ENCODE measurements at places on chromosomes 1 and 21. TPM values are rescaled to one million over a fixed set of nuclear protein-coding genes. Genes with fewer than 3 reads are reported as not detected.

PROK1 gene
- total RNA-seq, result not detected

CFHR4 gene
- total RNA-seq, result not detected

TAS1R3 gene
- total RNA-seq, result 0.14 TPM

DNA sequence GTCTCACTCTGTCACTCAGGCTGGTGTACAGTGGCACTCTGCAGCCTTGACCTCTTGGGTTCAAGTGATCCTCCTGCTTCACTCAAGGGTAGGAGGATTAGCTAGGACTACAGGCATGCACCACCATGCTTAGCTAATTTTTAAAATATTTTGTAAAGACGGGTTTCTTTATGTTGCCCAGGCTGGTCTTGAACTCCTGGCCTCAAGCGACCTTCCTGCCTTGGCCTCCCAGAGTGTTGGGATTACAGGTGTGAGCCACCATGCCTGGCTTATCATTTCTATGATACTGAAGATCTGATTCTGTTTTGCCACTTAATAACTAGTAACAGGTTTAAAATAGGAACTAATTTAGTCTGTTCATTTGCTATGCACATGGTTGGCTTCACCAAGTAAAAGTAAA, 33.6 kb downstream of the GNAI3 start:
- H3K27me3 ChIP-seq, result no peaks in the 10 kb centered on the region
- no peak overlapping the region for H3K4me3 ChIP-seq
- peaks cover 4% of the 10 kb centered on the region for H3K4me1 ChIP-seq
- no peak overlapping the region for H3K27ac ChIP-seq
- peaks cover 17% of the 10 kb centered on the region for H3K36me3 ChIP-seq

- no peak for DNase-seq
- no peak overlapping the region for H3K27ac ChIP-seq
- H3K4me1 ChIP-seq, result no peaks in the 10 kb centered on the region
Measured at GRCh38 chr21:45041351-45041805, 33.0 kb upstream of the ADARB1 start.

DNA sequence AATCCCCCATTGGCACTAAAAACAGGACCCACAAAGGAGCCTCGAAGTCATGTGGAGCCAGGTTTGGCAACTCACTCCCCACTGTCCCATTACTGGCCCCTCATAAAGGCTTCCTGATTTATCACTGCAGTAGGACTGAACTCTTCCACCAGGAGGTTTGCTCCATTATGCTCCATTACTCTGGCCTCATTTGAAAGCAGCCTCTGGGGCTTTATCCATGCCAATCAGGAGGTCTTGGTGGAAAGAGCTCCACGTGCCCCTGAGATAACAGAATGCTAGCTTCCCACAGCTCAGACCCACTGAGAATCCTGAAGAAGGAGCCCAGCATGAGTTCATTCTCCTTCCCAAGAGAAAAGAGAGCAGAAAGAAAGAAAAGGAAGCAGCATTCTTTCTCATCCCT, 76.4 kb downstream of the HIVEP3 start:
- no peak overlapping the region for H3K4me3 ChIP-seq
- H3K27me3 ChIP-seq, result no peaks in the 10 kb centered on the region
- H3K36me3 ChIP-seq, result no peaks in the 10 kb centered on the region
- peaks cover 33% of the 10 kb centered on the region for H3K4me1 ChIP-seq

- H3K27ac ChIP-seq, result no peak overlapping the region
- H3K27me3 ChIP-seq, result no peaks in the 10 kb centered on the region
- no peaks in the 10 kb centered on the region for H3K4me1 ChIP-seq
- H3K36me3 ChIP-seq, result no peaks in the 10 kb centered on the region
- DNase-seq, result no peak
Measured at GRCh38 chr21:16708101-16708835, 804.6 kb upstream of the CXADR start.

GRCh38 chr1:39722495-39722894, 16.2 kb upstream of the PPIE start:
- H3K4me3 ChIP-seq, result no peak overlapping the region
- DNase-seq, result no peak
- H3K36me3 ChIP-seq, result no peaks in the 10 kb centered on the region
- H3K27ac ChIP-seq, result no peak overlapping the region
- H3K4me1 ChIP-seq, result peaks cover 4% of the 10 kb centered on the region
- peaks cover 31% of the 10 kb centered on the region for H3K27me3 ChIP-seq

DNA sequence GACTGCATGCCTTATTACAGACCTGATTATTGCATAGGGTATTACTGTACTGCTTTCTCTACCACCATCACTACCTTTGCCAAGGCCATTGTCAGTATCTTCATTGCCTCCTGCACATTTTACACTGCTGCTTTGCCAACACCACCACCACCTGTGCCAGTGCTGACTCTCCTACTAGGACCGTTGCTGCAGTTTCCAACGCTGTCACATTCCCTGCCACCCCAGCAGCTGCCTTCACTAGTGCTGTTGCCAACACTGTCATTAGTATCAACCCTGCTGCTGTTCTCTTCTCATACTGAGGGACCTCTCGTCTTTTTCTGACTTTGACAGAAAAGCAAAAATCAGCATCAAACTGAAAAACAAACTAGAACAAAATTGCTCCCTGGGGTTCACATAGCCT, 394.9 kb upstream of the B3GALT2 start:
- no peak for DNase-seq
- H3K27ac ChIP-seq, result no peak overlapping the region
- H3K36me3 ChIP-seq, result no peaks in the 10 kb centered on the region
- no peak overlapping the region for H3K4me3 ChIP-seq
- no peaks in the 10 kb centered on the region for H3K27me3 ChIP-seq

DNA sequence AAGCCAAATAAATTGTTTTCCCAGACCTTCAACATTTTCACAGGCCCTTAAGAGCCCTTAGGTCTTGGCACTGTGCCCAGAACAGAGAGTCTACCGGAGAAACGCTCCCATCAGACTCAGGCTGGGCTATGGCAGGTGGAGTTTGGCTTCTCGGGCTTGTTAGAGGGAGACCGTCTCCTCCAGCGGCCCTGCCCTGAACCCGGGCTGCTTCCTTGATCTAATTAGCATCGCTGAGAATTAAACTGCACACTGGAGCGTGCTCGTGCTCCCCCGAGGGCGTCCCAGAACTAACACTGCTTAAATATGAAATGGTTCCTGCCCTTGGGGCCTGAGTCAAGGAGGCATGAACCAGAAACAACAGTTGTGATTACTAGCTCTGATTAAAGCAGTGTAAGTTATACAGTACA, 634.4 kb downstream of the MATN1 start:
- no peaks in the 10 kb centered on the region for H3K36me3 ChIP-seq
- H3K4me3 ChIP-seq, result no peak overlapping the region
- H3K4me1 ChIP-seq, result no peaks in the 10 kb centered on the region
- peaks cover 34% of the 10 kb centered on the region for H3K27me3 ChIP-seq
- no peak overlapping the region for H3K27ac ChIP-seq

- no peak for DNase-seq
- no peaks in the 10 kb centered on the region for H3K27me3 ChIP-seq
- no peak overlapping the region for H3K4me3 ChIP-seq
- no peaks in the 10 kb centered on the region for H3K36me3 ChIP-seq
- H3K27ac ChIP-seq, result no peak overlapping the region
- H3K4me1 ChIP-seq, result peaks cover 5% of the 10 kb centered on the region
Measured at GRCh38 chr1:27505420-27505680, 15.4 kb upstream of the WASF2 start.

DNA sequence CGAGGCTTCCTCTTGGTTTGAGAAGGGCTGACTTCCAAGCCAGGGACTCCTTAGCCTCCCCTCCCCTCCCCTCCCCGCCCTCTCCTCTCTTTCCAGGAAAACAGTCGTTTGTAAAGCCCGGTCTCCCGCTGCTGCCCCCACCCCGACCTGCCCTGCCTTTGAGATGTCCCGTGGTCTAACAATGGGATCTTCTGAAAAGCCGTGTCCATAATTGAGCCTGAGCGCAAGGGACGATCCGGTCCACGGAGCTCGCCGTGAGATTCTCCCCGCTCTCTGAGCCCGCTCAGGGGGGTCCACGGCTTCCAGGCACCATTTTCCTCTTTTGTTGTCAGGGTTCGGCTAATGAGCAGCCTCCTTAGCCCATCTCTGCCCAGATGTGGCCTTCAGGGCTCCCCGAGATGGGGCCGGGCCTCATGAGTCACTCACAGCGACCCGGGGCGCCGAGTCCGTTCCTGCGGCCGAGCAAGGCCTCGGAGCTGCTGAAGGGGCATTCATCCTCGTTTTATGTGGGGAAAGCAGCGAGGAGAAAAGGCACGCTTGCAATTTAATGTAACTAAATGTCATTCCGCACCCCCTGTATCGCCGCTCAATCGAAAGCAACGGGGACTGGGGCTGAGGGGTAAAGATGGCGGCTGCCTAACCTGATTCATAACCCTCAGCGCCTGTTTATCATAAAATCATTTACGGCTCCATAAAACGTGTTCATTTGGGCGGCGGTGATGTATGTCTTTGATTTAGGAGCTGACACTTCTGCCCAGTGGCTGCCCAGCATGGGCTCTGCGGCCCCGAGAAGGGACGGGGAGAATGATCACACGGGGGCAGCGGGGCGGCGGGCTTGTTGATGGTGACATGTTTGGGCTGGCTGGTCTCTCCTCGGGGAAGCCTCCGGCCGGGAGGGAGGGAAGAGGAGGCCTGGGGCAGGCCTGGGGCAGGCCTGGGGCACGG, 232.6 kb upstream of the C1orf174 start:
- H3K4me1 ChIP-seq, result no peaks in the 10 kb centered on the region
- H3K27ac ChIP-seq, result no peak overlapping the region
- peaks cover 4% of the 10 kb centered on the region for H3K27me3 ChIP-seq

DNA sequence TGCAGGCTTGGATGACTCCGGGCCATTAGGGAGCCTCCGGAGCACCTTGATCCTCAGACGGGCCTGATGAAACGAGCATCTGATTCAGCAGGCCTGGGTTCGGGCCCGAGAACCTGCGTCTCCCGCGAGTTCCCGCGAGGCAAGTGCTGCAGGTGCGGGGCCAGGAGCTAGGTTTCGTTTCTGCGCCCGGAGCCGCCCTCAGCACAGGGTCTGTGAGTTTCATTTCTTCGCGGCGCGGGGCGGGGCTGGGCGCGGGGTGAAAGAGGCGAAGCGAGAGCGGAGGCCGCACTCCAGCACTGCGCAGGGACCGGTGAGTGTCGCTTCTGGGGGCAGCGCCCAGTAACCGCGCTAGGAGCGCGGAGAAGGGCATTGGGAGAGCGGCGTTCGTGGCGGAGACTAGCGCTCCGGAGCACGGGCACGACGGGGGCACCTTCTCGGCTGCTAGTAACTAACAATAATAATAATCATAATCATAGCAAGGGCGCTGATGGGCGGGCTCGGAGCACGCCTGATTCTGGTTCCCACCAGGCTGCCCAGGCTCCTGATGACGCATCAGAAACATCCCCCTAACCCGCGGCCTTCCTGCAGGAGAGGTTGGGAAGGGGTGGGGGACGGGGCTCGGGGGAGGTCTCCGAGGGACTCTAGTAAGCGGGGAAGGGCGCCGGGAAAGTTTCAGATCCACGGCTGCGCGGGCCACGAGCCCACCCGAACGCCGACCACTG, at the start of gene MX1:
Gene MX1 (plus strand): TSS at position 286 of the 722 bp plus-strand sequence. CDS start 5,832 bp downstream, outside the sequence.
- peaks cover 30% of the 10 kb centered on the region for H3K36me3 ChIP-seq
- H3K27me3 ChIP-seq, result no peaks in the 10 kb centered on the region
- peaks cover 38% of the 10 kb centered on the region for H3K4me1 ChIP-seq
- peak; percentile 92 for DNase-seq
- H3K27ac ChIP-seq, result peak within 1 kb of the TSS; percentile 92

DNA sequence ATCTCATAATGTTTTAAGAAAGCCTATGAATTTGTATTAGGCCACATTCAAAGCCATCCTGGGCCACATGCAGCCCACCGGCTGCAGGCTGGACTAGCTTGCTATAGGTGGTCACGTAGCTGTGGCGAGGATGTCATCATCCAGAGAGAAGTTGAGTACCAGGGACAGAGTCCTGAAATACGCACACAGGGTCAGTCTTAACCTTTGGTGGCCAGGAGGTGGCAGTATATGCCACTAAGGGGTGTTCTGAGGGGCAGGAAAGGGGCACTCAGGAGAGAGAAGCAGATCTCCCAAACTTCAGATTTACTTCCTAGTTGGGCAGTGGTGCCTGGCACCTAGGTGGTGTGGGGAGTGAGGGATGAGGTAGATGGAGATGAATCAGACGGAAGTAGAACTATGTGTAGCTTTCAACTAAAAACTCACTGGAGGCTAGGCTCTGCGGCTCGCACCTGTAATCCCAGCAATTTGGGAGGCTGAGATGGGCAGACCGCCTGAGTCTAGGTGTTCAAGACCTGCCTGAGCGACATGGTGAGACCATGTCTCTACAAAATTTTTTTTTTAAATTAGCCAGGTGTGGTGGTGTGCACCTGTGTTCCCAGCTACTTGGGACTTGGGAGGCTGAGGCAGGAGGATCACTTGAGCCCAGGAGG, 16.3 kb upstream of the CDK18 start:
- H3K4me1 ChIP-seq, result peaks cover 1% of the 10 kb centered on the region
- no peaks in the 10 kb centered on the region for H3K36me3 ChIP-seq

DNA sequence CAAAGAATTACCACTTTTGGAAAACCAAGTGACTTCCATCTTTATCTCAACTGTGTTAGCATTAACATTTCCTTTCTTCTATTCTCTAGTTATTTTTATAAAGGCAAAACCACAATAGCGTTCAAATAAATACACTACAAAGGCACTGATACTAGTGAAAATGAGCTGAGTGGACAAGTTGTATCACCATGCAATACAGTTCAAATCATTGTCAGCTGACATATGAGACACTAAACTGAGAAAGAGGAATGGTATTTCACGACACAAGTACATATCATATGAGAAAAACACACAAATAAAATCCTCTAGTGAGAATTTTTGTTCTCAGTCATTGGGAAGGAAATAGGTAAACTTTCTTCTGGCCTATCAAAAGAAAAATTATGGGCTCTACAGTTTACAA, 26.2 kb downstream of the ENAH start:
- no peaks in the 10 kb centered on the region for H3K36me3 ChIP-seq
- no peaks in the 10 kb centered on the region for H3K4me1 ChIP-seq
- no peak overlapping the region for H3K27ac ChIP-seq
- DNase-seq, result no peak
- H3K4me3 ChIP-seq, result no peak overlapping the region
- peaks cover 12% of the 10 kb centered on the region for H3K27me3 ChIP-seq

- no peaks in the 10 kb centered on the region for H3K27me3 ChIP-seq
- no peak overlapping the region for H3K27ac ChIP-seq
- no peak for DNase-seq
- no peaks in the 10 kb centered on the region for H3K4me1 ChIP-seq
Measured at GRCh38 chr1:106055855-106056254, 1000.6 kb upstream of the PRMT6 start.

DNA sequence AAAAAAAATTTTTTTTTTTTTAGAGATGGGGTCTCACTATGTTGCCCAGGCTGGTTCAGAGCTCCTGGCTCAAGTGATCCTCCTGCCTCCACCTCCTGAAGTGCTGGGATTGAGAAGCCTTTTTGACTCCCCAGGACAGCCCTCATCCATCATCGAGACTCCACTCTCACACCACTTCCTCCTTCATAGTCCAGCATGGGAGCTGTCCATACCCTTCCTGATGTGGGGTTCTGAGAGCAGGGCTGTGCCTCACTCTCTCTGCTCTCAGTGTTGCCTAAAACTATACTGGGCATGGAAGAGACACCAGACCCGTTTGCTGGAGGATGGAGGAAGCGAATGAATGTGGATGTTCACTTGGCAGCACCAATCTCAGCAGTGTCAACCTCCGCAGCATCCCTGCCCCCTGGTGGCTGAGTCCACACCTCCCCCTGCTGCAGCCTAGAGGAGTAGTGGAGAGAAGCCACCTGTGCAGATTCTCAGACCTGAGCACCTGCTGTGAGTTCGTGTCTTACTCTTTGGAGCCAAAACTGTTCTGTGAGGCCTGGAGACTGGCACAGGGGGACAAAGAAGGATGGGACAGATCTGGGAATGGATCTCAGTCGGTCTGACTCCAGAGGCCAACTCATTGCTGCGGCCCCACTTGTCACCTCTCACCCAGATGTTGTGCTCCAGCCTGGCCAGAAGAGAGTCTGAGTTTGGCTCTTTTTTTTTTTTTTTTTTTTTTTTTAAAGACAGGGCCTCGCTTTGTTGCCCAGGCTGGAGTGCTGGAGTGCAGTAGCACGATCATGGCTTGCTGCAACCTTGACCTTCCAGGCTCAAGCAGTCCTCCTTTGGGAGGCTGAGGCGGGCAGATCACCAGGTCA, 17.7 kb downstream of the TINAGL1 start:
- H3K27me3 ChIP-seq, result peaks cover 10% of the 10 kb centered on the region
- H3K36me3 ChIP-seq, result no peaks in the 10 kb centered on the region
- H3K4me3 ChIP-seq, result no peak overlapping the region
- DNase-seq, result peak; percentile 83
- H3K27ac ChIP-seq, result no peak overlapping the region
